ENCODE measurements at places on chromosomes 5 and 9.

DNA sequence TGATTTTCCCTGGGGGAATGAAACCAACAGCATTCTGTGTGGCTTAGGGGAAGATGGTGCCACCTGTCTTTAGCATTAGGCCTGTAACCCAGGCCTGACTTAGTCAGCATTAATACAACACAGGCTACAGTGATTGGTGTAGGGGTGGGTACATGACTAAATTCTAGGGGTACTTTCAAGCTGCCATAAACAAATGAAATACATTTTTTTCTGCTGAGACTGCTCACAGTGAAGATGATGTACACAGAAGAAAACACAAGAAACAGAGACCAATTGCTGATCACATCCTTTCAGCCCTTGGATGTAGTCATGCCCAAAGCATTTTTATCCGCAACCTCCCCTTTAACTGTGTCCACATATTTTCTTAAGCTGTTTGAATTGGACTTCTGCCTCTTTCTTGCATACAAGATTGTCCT is 527.2 kb downstream of the KCTD16 start:
- DNase-seq, result no peak

DNA sequence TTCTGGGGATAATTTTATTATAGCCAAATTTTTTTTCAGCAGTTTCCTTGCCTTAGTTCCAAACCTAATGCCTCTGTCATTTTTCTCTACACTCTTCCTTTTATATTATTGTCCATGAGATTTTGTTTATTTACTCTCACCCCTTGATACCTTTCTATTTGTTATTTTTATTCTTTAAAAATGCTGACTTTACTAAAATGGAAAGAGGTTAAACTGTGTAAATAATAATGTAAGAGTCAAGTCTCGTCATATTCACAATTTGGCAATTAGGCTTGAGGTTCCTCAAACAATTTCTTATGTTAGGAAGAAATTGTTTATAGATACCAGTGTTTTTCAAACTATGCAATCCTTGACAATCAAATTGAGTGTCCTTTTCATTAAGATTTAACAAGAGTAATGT is 428.6 kb upstream of the CDH9 start:
- no peak for DNase-seq

DNA sequence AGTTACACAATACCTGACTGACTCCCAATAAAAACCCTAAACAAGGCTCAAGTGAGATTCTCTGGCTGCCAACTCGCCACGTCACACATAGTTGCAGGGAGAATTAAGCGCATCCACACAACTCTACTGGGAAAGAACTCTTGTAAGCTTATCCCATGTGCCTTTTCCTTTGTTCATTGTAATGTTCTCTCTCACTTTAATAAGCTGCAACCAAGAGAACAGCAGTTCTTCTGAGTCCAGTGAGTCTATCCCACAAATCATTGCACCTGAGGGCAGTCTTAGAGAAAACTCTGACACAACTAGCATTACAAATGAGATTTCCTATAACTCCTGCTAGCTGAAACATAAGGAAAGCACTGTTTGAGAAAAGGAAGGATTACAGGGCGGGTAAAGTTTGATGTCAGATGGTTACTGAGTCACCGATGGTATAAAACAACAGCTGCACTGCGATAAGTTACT is 27.4 kb downstream of the CENPK start:
- no peak for DNase-seq

DNA sequence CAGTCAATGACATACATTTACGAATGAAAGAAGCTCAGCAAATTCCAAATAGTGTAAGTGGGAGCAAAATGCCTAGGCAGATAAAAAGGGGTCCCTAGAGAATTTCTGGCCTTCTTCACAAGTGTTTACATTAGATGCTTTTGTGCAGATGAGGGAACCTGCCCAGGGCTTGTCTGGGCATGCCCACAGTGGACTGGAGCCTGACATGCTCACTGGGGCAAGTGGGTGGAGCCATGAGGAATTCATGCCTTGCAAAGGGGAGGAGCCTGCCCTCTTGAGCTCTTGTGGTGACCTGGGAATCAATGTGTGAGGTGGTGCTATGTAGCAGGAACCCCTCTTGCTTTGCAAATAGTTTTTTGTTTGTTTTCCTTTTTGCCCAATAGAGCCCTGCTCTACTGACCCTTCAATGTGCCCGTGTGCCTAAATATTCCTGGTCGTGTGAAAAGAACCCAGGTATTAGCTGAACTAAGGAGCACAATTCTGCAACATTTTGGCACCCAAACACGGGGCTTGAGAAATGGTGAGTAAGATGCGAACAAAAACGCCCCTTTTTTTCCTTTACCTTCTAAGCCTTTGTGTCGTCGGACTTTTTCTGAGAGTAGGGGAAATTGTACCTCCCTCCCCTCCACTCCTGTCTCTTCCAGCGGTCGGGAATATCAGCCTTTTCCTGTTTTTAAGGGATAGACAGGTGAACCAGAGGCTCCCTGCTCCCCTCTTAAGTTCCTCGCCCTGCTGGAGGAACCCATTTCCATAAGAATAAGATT is 433.8 kb upstream of the CDH9 start:
- no peak for DNase-seq

DNA sequence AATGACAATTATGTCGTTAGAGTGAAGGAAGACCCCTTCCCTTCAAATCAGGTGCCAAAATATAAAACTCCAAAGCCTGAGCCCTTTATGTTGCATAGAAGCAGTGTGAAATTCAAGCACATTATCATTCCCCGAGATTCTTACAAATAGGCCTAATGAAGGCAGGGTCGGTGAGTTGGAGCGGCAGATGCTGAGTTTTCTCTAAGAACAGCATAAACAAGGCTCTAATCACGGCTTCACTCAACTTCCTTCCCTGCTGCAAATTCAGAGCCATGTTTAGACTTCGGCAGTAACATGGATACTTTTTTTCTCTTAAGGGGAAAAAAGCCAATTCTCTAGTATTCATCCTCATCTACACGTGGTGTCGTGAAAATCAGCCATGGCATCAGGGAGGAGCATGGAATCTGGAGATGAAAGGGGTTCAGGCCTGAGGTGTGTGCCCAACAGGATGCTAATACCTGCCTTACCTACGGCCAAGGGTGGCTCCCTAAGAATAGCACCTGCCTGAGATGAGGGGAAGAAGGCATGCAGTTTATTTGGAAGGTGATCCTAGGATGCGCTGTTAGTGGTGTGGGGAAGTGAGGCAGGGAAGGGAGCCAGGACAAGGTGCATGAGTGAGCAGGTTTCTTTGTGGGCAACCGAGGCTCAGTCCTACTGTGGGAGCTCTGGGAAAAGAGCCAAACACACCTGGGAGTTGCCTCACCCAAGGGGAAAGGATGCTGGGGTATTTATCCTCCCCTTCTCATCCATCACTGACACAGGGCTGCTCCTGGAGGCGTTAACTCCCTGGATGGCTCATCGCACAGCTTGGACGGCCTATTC is 146.8 kb upstream of the TBC1D2 start:
- DNase-seq, result no peak

DNA sequence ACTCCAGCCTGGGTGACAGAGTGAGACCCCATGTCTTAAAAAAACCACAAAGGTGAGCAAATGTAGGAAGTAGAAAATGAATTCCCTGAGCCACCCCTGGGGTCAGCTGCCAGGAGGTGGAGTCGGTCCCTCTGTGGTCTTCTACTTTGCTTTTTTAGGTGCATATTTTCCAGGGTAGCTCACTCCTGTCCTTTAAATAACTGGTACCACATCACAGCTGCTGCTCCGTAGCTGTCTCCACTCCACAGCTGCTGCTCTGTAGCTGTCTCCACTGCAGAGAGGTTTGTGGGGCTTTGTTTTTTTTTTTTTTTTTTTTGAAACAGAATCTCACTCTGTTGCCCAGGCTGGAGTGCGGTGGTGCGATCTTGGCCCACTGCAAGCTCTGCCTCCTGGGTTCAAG is 8.9 kb downstream of the WDR5 start:
- no peak for DNase-seq

Data from CD4-positive, alpha-beta T cell (primary cell).